ENCODE measurements at places on chromosomes 1 and 21.

- no peak for DNase-seq
These were observed 22.8 kb upstream of the EFNA1 start for GRCh38 chr1:155104605-155105534.

GRCh38 chr1:100552922-100553321 is 15.0 kb downstream of the GPR88 start:
- no peak for DNase-seq

- DNase-seq: no peak
These were observed 1.2 kb downstream of the MTF2 start for GRCh38 chr1:93080179-93080823.

DNA sequence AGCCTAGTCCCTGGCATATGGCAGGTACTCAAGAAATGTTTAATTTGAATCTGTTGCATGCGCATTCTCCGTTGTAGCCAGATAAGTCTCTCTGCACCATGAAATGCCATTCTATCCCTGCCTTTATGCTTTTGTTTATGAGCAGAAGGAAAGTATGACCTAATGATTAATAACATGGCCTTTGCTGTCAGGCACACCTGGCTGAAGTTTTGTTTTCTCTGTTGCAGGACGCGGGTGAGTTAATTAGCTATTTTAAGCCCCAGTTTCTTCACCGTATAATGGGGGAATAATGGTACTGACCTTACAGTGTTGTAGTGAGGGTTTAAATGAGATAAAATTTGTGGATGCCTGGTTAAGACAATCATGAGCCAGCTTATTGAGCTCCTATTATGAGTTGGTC is 87.7 kb downstream of the ST6GALNAC3 start:
- no peak for DNase-seq

DNA sequence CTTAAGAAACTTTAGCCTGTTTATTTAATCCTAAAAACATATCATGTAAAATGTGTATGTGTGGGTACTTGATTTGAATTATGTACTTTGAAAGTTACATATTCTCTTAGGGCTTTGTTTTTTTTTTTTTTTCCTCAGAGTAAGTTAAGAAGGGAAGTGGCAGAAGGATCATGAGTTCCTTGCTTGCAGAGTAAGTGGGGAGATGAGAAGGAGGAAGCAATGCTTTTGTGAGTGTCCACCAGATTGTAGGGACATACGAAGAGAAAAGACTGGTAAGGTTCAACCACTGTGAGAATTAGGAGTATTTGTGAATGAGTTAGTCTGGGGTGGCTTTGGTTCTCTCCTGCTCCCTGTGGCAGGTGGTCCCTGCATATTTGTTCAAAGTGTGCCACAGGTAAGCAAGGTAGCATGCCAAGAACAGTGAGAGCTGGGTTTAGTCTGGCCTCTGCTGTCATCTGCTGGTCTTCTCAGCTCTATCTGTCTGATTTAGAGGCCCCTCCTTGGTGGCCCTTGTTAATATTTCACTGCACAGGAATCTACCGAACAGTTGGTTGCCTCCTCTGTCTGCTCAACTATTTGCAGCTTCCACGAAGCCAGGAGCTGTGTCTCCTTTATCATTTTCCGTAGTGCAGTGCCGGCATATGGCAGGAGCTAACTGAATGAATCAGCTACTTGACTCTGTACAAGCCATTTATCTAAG is 9.5 kb downstream of the DNM3 start:
- no peak for DNase-seq

DNA sequence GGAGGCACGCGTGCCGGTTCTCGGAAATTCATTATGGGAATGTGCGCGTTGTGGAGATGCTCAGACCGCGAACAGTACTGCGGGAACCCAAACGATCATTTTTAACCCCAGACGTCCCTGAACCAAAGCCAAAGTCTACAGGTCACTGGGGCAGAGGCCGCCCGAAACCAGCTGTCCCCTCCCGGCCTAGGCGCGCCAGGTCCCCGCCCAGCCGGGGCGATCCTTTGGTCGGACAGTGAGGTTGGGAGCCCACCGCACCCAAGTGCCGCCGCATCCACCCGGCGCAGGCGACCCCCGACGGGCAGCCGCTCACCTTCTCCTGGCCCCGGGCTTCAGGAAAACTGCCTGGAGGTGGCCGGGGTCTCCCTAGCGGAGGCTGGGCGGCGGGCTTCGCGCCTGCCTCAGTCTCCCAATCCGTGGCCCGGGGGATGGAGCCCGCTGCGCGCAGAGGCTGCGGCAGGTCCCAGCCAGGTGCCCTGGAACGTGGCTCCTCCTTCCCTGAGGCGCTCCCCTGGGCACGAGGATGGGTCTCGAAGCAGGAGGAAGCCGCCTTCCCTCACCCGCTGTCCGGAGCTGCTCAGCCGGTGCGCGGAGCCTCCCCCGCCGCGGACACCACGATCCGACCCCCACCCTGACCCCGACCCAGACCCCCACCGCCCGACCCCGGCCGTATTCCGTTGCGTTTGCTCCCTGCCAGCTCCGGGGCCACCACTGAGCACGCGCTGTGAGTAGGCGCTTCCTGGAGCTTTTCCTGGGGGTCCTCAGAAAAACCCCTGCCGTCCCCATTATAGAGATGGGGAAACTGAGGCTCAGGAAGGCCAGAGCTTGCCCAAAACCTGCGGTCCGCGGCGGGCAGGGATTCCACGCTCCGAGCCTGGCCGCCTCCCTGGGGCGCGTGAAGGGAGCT is 8.1 kb upstream of the SLX9 start:
- DNase-seq: no peak

GRCh38 chr1:228992907-228993535 is 257.7 kb downstream of the RHOU start:
- DNase-seq: no peak

GRCh38 chr21:20308586-20309315 is 689.5 kb upstream of the NCAM2 start:
- no peak for DNase-seq

DNA sequence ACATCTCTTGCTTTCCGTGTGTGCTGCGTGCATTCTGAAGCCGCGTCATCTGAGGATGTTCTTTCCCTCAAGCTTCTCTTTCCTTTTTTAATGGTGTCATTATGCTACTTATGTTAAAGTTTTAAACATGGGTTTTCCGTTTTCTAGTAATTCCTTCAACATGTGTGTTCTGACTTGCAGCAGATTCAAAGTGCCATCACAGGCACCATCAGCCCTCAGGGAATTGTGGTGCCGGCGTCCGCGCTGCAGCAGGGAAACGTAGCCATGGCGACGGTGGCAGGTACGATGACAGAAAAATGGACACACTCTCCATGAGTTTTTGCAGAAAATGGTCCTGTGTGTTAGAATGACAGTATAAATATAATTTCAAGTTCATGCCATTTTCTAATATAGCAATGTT is 42.4 kb downstream of the PKNOX1 start:
- DNase-seq: no peak

DNA sequence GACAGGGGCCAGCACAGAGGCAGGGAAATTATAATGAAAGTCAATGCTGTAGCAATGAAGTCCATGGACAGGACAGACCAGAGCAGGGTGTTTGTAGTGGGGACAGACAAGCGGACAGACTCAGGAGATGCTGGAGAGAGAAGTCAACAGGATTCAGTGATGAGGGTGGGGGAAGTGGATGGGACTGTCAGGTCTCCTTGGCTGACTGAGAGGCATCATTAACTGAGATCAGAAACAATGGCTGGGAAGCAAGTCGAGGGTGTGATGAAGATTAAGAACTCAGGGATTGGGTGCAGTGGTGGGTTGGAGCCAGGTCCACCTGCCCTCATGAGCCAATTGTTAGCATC is 25.5 kb downstream of the CD58 start:
- no peak for DNase-seq

- DNase-seq: no peak
These were observed 112.1 kb upstream of the SLC45A1 start for GRCh38 chr1:8205771-8206170.

- no peak for DNase-seq
These were observed 566 bp upstream of the PAQR7 start for GRCh38 chr1:25875856-25876692.

DNA sequence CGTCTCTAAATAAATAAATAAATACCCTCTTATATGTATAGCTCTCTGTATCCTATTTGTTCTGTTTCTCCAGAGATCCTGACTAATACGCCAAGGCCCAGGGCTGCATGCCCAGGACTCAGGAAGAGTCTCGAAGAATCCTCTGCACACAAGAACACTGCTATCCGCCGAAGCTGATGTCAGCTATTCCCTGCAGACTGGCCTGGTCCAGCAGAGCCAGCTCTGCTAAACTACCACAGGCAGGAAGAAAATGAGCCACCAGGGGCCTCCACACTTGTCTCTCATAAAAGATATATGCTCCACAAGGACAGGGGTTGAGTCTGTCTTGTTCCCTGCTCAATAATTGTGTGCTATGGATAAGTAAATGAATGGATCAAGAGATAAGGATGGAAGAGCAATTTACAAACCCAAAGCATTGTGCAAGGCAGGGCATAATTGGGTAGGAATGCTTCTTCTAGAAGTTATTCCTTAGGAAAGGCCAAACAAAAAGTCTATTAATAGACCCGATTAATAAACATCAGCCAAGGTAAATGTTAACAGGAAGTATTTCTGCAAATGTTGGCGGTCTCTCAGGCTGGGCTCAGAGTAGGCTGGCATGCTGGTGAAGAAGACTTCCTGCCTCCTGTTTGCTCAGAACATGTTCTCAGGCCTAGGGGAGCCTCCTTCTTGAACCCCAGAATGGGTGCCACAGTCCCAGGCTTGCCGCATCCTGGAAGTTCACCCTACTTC is 26.3 kb upstream of the MAN1C1 start:
- DNase-seq: no peak

DNA sequence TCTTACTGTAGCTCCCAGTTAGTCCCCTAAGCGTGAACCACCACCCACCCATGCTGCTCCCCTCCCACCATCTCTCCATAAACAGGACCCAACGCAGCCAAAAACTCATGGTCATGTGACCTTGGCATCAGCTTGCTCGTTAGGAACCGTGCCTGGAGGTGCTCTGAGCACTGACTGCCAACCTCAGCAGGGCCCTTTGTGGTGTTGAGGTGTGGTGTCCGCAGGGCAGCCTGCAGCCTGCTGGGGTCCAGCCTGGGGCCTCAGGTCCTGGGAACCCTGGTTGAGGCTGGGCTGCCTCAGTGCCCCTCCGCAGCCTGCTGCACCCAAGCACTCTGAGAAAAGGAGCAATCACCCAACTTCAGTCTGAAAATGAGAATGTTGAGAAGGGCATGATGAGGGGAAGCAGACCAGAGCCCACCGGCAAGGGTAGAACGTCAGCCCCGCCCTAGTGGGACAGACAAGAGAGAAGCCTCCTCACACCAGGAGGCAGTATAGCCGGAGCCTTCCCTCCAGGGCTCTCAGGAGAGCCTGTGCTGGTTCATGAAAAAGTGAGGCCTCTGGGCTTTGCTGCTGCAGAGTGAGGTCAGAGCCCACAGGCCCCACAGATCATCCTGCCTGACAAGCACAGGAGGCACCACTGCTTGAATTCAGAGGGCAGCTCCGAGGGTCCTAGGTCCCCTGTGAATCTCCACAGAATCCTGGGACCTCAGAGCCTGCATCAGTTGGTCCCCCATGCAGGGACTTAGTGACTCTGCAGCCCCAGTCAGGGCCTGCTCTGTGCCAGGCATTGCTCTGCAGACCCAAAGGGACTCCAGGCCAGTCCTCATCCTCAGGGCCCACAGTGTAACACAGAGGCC is 4.9 kb upstream of the COL6A2 start:
- no peak for DNase-seq

GRCh38 chr1:24906760-24907490 is 23.2 kb downstream of the RUNX3 start:
- no peak for DNase-seq

DNA sequence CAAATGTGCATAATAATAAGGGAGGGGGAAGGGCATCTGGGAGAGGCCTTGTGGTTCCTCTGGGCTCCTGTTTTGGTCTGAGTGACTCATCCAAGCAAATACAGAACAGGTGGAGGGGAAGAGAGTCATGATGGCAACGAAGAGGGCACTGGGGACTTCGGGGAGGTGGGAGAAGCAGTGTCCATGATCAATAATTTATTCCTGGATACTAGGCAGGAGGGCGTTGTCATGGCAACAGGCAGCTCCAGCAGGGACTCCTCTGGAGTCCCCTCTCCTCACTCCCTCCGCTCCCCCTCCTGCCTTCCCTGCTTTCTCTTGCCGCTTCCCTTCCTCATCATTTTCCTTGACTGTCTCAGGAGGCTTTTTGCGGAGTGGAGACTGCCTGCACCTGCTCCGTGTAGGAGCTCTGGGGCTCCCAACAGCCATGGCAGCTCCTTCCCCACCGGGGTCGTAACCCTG is 12.3 kb upstream of the NFASC start:
- no peak for DNase-seq

DNA sequence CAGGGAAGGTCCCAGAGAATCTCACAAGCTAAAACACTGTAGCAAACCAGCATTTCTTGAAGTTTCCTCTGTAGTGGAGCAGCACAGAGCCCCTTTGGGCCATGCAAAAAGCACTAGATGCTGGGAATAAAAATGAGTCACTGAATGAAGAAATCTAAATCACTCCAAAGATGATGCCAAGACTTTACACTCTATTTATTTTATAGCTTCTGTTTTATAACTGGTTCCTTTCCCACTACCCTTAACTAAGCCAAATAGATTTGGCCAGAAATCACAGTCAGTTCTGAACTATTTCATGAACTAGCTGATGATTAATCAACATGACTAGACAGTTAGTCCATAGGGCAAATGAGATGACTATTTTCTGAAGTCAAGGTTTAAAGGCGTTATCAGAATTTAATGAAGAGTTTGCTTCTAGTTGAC is 89.5 kb downstream of the SCMH1 start:
- no peak for DNase-seq

- no peak for DNase-seq
These were observed 396.6 kb downstream of the DPYD start for GRCh38 chr1:97524211-97524610.

DNA sequence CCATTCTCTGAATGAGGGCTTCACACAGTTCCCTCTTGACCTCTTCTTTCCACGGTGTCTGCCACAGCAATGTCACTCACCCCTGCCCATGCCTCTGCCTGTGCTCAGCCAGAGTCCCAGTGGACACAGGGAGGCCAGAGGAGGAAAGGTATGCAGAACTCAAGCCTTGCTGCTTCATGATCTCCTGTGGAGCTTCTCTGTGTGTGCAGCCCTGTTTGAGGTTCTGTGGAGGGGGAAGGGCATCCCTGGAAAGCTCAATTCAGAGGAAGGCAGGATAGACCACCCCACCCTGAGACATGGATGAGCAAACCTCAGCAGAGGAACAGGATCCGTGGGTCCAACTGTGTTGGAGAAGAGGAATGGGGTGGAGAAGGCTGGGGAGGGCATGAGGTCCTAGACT is 2.0 kb downstream of the HCN3 start:
- DNase-seq: no peak

DNA sequence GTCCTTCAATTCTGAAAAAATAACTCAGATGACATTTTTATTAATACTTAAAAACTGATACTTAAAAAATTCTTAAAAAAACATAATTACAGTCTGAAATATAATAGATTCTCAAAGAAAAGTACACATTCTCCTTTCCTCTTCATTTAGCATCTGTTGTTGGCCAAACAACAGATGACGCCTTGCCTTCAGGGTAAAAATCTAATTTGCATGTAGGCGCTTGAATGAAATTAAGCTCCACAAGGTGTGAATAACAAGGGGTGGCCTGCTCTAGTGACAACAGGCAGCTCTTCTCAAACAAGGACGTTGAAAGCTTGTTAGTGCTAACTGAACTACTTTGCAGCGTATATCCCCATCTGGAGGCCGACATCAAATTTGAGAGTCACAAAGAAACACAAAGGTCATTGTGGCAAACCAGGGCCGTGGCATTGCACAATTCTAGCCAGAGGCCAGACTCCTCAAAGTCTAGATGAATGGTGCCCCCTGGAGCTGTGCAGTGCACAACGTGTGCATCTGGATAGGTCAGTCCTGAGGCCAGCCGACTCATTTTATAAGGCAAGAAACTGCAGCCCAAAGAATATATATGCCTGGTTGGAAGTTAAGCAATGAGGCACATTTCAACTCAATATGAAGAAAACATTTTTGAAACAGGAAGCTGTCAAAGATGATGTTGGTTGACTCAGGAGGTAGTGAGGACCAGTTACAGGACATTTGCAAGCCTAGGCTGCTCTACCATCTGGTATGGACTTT is 459.2 kb upstream of the RUNX1 start:
- DNase-seq: no peak
